Type B pancreatic cell (in vitro differentiated cells): ENCODE measurements at places on chromosomes 16 and 17. TPM values are rescaled to one million over a fixed set of nuclear protein-coding genes. Genes with fewer than 3 reads are reported as not detected.

GRCh38 chr16:31009894-31010584 lies 399 bp downstream of the STX1B start:
- DNase-seq: no peak

GRCh38 chr17:45149669-45150664 lies 1.7 kb downstream of the HEXIM1 start:
- DNase-seq: no peak

Gene MYH8
- 0.05 and 0.68 TPM in 2 replicates for total RNA-seq

Gene CCL4
- total RNA-seq: 0.57 TPM in 1 of 2 replicates, not detected in the other

Gene TBC1D3D
- total RNA-seq: 0.60 TPM in 1 of 2 replicates, not detected in the other

GRCh38 chr16:87393680-87394055 lies 1.5 kb downstream of the MAP1LC3B start:
- DNase-seq: no peak

DNA sequence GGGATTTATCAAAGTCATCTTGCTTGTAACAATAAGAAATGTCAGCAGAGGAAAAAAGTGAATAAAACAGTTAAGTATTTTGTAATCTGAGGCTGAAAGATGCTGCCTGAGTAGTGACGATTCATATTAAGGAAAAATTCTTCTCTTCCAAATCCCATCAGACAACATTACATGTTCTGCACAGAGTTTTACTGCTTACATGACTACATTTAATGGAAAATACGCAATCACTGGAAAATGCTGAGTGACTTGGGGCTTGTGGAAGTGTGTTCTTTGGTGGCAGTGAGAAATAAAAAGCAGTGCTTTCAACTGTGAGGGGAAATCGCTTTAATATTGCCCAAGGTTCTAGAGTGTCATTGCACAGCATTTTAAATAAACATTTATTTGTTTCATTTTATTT lies 1025.2 kb upstream of the GOT2 start:
- DNase-seq: no peak

DNA sequence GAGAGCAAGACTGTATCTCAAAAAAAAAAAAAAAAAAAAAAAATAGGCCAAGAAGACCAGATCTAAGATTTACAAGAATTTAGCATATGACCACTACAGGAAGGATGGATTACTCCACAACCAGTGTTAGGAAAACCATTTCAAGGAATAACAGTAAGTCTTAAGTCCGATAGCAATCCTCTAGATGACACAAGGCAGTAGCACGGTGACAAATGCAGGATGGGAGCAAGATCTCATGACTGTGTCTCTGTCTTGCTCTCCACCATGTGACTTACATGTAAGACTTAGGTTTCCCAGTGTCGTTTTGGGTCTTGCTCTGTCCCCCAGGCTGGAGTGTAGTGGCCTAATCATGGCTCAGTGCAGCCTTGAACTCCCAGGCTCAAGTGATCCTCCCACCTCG lies 27.8 kb downstream of the C16orf96 start:
- DNase-seq: no peak

DNA sequence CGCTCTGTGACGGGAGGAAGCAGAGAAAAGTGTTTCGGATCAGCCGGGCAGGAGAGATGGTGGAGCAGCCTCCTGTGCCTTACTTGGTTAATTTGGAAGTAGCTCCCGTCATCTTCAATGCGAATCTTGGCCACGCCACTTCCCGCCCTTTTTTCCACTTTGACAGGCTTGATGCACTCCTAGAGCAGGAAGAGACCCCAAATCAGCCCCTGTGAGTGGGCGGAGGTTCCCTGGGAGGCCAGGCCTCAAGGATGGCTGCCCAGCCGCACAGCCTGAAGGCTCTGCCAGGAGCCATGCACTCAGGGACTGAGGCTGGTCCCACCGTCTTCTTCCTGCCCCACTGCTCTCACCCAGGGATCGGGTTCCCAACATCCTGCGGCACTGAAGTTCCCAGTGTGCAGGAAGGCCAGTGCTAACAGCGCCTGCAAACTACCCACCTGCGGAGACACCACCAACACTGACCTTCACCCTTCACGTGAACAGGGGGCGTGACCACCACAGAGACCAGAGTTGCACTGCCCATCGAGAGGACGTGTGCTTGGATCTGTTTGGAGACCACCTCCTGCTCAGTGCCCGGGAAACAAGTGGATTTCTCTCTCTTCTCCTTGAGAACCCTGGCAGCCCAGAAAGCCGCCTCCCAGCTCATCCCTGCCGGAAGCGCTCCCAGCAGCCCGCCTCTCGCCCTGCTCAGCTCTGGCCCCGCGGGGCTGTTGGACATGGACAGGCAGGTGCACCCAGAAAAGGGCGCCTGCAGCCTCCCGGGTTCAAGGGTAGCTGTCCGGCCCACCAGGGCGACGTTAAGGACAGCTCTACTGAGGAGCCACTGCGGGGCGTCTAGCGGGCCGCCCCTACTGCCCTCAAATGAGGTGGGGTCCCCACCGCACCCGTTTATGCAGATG lies 988 bp downstream of the CIAO3 start:
- no peak for DNase-seq

Gene MYH4
- total RNA-seq: 0.12 TPM in 2 replicates

Gene CCL1
- total RNA-seq: not detected in 2 replicates
